ENCODE measurements at places on chromosomes 6 and 20.
A peak's percentile ranks its signal among the peaks of the same experiment; 100 is the strongest.

DNA sequence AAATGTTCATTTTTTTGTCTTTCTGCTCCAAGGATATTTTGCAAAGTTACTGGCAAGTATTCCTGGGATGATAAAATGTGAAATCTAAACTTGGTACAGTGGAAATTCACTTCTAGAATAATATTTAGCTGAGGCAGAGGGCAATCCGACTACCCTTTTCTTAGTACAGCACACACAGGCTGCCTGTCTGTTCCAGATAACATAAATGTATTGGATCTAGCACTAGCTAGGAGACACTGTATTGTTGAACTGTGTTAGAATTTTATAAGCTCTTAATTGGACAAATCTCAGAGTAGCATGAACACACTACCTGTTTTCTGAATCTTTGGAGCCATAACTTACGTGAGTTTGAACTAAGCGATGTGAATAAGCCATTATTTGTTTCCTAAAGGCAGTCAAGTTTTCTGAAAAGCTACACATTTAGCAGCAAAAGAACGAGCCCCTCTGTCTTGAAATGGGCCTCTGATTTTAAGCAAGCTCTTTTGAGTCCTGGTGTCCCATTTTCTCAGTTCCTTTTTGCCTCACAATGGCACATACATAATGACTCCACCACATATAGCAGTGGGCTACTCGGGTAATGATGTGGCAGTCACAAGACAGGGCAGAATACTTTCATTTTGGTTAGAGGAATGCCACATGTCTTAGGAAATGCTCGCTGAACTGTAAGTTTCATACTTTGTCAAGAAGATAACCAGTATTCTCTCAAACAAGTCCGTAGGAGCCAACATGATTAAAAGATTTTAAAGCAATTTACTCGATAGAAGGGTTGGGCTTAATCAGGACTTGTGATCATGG, 116.5 kb upstream of the ESR1 start:
- DNase-seq: peak; percentile 90

DNA sequence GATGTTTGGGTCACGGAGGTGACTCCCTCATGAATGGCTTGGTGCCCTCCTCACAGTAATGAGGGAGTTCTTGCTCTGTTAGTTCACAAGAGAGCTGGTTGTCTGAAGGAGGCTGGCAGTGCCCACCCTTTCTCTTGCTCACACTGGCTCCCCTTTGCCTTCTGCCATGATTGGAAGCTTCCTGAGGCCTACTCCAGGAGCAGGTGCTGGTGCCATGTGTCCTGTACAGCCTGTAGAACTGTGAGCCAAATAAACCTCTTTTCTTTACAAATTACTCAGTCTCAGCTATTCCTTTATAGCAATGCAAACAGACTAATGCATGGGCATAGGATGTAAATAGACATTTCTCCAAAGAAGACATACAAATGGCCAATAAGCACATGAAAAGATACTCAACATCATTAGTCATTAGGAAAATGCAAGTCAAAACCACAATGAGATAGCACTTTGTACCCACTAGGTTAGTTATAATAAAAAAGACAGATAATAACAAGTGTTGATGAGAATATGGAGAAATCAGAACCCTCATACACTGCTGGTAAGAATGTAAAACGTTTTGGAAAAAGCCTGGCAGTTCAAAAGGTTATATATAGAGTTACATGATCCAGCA, 17.7 kb downstream of the C20orf203 start:
- DNase-seq: no peak

GRCh38 chr6:75211920-75212590, 6.2 kb upstream of the COL12A1 start:
- DNase-seq: no peak

DNA sequence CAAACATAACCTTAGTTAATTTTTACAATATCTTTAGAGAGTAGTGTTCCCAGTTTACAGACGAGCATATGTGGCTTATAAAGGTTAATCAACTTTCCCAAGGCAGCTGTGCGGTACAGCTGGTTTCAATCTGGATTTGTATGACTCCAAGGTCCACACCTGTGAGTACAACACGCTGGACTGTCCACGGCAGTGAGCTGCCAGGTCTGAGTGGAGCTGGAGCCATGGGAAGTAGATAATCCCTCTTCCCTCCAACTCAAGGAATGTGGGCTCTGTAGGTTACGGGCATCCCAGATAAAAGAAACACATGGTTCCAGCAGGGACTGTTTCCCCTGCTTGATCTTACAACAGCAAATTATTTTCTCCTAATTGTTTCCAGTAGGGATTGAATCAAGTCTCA, 102.2 kb downstream of the SOD2 start:
- no peak for DNase-seq

GRCh38 chr20:7879883-7880282, 60.4 kb downstream of the HAO1 start:
- no peak for DNase-seq

DNA sequence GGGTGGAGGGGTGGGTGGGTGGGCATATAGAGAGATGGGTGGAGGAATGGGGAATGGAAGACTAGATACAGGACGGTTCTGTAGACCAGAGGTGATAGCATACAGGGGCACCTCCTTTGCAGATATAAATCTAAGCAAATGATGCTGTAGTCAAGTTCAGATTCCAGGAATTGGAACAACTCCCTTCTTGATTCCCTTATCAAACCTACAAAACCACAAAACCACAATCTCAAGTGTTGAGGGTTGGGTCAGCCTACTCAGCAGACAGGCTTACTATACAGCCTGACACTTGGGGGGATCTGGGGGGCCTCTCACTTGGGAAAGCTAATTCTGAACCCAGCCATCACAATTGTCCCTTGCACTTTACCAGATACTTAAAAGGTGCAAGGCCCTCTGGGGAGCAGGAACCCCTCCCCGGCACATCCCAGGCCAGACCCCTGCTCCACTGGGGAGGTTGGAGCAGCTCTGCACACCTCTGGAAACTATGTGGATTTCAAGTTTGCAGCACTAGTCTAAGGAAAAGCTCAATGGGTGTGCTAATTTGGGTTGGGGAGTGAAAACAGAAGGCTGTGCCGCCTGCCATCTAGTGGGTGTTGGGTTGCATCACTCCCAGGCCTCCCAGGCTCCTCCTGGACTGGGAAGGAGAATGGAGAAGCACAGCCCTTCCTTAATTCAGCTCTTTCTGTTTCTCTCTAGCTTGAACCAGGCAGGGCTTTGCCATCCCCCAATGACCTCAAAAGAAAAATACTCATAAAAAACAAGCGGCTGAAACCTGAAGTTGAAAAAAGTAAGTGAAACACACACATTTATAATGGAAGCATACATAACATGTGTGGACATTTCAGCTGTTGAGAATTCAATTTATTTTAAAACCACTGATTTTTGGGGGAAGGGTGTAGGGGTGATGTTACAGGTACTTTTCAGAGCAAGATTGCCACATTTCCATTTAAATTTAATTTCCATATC, 121.2 kb upstream of the LAMP5 start:
- DNase-seq: peak; percentile 5

- DNase-seq: no peak
Observed at GRCh38 chr6:163837691-163838431, 423.3 kb downstream of the QKI start.

- peak; percentile 42 for DNase-seq
Observed at GRCh38 chr20:40160097-40160550, 528.9 kb downstream of the MAFB start.

DNA sequence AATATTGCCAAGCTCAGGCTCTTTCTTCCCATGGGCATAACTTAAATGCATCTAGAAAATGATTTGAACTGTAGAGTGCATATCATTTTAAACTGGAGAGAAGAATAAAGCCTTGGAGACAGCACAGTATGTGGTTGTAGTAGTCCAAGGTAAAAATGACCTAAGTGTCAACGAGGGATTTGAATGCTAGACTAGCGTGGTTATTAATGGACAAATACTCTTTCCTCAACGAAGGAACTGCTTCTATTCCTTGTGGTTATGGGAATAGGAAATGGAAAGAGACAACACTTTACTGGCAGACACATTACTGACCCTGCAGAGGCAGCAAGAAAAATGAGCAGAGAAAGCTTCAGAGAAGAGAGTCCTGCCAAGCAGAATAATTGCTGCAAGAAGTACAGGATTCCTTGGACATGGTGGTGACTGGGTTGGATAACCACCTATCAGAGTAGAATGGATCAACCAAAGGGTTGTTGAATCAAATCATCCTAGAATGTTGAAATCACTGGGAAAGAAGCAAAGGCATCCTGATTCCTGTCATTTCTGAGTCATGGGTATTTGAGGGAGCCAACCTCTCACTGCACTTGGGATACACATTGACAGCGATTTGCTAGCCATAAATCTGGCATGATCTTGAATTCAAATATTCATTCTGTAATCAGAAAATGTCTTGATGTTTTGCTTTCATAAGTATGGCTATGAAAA, 258.1 kb upstream of the EPHA7 start:
- no peak for DNase-seq

GRCh38 chr6:25175196-25175595, 104.0 kb upstream of the CARMIL1 start:
- no peak for DNase-seq

GRCh38 chr6:136549300-136550044, 750 bp downstream of the MAP7 start:
- DNase-seq: no peak

- peak; percentile 90 for DNase-seq
Observed at GRCh38 chr6:159042003-159042825, 2.6 kb downstream of the TAGAP start.

GRCh38 chr6:130935978-130936377, 108.8 kb downstream of the SMLR1 start:
- DNase-seq: no peak

DNA sequence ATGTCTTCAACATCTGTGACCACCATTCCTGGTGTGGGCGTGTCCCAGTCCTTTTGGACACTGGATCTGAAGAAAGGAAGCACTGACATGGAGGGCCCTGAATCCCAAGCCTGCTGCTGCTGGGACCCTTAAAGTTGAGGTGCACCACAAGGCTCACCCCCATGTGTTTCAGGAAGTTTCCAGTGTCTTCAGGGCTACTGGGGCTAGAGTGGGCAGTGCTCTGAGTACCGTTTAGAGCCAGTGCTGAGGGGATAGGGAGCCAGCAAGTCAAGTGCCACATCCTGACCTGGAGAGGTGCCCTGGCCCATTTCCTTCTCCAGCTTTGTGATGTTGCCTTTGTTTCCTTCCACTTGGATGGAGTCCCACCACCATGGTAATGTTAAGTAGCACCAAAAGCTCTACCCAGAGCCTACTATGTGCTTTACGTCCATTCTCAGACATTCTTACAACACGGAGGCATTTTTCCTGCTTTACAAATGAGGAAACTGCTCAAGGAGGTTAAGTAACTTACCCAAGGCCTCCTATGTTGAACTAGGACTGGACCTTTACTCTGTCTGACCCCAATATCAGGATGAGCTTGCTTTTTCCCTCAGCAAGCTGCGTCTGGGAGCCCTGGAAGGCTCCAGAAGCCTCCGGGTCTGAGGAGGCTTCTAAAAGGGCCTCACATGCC, 552 bp upstream of the DEF6 start:
- no peak for DNase-seq

- DNase-seq: no peak
Observed at GRCh38 chr6:11279284-11279689, 46.8 kb upstream of the NEDD9 start.

DNA sequence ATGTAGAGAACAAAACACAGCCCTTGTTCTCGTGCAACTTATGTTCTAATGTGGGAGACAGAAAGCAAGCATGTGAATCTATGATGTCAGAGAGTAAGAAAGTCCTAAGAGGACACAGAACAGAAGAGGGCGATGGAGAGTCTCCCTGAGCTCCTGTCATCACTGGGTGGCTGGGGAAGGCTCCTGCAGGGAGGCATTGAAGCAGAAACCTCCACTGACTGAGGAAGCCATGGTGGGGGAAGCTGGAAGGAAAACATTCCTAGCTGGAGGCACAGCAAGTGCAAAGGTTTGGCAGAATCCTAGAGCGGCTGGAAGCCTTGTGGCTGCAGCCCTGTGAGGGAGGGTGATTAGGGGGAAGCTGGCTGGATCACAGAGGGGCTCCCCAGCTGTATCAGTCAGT, 248.0 kb downstream of the CDH26 start:
- DNase-seq: peak; percentile 23

DNA sequence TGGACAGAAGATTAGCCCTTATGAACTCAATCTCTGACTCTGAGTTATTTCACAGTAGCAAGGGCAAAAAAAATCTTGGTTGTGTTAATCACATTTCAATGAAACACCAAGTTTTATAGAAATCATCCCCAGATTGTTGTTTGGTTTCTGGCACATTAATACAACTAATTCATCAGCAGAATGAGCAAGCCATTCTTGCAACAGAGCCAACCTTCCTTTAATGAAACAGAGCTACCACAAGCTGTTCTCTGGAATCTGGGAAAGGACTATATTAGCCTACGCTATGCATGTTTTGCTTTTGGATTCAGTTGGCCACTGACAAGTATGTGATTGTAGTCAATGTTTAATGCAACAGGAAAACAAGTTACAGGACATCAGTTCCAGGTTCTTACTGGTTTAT, 13.8 kb upstream of the POPDC3 start:
- no peak for DNase-seq
